Activated T-cell treated with anti-CD3 and anti-CD28 coated beads, Interleukin-2, amount 50 U/mL, for 4 hours (primary cell): ENCODE measurements at places on chromosomes 7 and 10.
A peak's percentile ranks its signal among the peaks of the same experiment; 100 is the strongest.

DNA sequence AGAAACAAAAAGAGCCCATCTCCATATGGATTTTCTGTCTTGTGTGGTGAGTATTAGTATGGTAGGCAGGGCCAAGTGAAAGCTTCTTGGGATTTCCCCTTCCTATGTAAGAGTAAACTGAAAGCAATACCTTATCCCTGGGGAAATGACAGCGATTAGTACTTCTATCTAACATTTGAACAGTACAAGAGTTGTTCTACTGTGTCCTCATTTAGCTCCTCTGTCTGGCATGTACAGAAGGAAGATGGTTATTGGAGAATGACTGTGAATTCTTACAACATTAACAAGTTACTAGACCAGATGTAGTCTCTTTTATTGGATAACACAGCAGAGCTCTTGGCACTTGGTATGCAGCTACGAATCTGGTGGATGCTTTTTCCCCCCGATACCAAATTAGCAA lies 17.9 kb upstream of the TRIL start:
- no peak for DNase-seq

DNA sequence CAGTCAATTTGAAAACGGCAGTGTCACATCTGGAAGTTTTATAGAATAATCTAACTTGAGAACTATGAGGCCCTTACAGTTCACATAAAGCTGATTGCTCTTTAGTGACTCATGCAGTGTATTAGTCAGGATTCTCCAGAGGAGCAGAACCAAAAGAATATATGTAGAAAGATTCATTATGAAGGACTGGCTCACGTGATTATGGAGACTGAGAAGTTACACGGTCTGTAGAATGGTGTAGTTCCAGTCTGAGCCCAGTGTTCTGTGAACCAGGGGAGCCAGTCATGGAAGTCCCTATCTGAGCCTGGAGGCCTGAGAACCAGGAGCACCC lies 21.5 kb downstream of the RBM33 start:
- no peak for DNase-seq

- no peak for DNase-seq
These were observed 36.7 kb downstream of the OSBPL3 start for GRCh38 chr7:24943096-24943948.

DNA sequence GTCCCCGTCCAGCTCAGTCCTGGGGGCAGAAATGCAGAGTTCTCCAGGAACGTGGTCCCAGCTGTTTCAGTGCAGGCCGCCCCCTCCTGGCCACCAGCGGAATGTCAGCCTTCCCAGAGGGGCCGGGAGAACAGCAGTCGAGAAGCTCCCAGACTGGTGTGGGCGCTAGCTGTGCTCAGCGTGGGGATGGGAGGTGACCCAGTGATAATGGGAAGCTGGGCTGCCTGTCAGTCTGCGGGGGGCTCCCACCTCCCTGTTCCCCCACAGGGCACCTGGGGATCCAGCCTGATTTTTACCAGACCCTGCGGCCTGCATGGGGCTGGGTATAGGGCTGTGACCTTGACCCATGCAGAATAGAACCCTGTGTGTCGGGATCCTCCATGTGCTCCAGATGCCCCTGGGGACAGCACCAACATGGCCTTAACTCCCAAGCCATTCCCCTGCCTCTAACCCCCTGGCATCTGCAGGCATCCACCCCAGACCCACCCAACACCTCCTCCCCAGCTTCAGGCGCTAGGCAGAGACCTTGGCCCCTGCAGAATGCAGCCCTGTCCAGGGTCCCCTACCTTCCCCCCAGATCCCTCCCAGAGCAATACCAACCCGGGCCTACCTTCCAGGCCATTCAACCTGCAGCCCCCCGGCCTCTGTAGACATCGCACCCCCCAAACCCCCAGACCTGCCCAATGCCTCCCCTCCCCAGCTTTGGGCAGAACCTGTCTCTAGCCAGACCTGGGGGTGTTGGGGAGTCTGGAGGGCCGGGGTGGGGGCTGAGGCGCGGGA lies 880 bp upstream of the ELN start:
- DNase-seq, result peak; percentile 60

DNA sequence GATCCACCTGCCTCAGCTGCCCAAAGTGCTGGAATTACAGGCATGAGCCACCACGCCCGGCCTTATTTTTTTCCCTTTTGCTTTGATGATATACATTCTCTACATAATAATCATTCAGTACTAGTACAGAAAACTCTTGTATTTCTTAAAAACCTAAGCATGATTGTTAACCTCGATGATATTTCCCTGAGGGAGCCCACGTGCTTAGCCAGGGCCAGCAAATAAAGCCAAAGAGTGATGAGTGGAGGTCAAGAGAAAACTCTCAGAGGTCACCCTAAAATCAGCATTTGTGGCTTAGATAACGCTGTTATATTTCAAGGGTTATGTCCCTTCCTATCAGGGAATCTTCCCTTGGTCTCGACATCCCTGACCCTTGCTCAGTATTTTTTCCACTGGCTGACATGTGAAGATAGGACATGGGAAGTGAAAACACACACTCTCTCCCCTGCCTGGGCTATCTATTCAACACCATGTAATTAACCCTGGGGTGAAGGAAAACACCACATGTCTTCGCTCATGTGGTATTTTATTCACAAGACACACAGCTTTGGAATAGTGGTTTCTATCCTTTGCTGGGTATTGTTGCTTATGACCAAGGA lies 12.6 kb downstream of the FAM200A start:
- no peak for DNase-seq

- no peak for DNase-seq
These were observed 2.5 kb downstream of the PSAP start for GRCh38 chr10:71848325-71849275.

DNA sequence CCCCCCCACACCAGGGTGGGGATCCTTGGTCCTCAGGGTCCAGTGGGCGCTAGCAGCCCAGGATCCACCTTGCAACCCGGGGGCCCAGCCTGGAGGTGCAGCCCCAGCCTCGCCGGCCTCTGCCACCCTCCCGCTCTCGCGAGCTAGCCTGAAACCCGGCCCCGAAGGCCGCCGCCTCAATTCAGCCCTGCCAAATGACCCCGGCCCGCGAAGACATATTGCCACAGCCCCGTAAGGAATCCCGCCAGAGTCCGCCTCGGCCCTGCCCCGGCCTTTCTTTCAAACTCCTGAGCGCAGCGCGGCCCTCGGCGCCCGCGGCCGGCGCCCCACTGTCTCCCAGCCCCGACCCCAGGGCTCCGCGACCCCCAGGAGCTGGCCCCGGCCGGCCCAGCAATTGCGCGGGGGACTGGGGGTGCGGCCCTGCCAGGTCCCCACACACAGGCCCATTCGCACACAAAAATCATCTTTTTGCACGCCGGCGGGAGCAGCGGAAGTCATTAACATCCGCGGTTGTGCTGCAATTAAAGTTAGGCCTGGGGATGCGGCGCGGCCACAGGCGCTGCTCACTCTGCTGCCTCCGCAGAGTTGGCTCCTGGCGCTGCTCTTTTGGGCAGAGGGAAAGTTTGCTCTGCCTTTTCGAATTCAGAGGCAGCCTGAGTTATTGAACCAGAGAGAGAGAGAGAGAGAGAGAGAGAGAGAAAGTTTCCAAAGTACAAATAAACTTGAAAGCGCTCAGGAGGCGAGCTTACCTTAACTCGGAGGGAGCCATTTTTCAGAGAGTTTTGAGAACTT lies 4.0 kb downstream of the HOXA5 start:
- DNase-seq, result no peak

- no peak for DNase-seq
These were observed 305.5 kb downstream of the DNAJB9 start for GRCh38 chr7:108875139-108875538.

DNA sequence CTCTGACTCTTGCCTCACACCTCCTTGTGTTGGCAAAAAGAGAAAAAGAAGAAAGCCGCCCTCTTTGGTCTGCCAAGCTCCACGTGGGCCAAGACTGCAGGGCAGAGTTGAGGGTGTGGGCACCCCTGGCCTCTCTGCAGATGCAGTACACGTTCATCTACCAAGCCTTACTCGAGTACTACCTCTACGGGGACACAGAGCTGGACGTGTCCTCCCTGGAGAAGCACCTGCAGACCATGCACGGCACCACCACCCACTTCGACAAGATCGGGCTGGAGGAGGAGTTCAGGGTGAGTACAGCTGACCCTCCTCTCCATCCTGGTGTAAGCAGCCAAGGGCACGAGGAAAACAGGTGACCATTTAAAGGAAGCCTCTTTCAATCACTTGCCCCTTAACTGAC lies 56.1 kb downstream of the MKI67 start:
- DNase-seq, result no peak

DNA sequence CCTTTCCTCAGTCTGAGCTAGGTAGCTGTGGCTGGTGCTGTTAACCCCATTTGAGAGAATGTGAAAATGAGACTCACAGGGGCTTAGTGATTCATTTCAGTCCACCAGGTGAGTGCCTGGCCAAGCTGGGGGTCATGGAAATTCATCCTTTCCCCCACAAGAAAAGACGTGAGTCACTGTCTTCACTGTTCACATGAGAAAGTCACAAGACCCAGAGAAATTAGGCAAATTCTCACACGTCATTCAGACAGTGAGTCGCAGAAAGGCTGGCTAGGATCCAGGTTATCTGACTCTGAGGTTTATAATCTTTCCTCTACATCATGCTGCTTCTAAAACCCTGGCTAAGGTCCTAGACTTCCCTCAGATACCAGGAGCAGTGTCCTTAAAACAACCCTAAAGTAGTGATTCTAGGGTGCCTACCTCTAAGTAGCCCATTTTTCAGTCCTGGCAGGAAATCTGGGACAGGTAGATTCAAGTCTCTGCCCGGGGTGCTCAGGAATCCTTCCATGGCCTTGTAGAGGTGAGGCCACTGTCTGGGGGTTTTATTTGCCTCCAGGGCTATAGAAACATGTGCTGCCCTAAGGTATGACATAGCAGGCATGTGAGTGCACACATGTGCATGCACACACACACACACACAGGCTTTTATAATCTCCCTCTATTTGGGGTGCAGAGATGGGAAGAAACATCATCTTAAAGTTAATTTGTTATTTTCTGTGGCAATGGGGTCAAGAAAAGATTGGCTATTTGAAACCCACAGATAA lies 427.9 kb upstream of the CELF2 start:
- DNase-seq, result no peak

DNA sequence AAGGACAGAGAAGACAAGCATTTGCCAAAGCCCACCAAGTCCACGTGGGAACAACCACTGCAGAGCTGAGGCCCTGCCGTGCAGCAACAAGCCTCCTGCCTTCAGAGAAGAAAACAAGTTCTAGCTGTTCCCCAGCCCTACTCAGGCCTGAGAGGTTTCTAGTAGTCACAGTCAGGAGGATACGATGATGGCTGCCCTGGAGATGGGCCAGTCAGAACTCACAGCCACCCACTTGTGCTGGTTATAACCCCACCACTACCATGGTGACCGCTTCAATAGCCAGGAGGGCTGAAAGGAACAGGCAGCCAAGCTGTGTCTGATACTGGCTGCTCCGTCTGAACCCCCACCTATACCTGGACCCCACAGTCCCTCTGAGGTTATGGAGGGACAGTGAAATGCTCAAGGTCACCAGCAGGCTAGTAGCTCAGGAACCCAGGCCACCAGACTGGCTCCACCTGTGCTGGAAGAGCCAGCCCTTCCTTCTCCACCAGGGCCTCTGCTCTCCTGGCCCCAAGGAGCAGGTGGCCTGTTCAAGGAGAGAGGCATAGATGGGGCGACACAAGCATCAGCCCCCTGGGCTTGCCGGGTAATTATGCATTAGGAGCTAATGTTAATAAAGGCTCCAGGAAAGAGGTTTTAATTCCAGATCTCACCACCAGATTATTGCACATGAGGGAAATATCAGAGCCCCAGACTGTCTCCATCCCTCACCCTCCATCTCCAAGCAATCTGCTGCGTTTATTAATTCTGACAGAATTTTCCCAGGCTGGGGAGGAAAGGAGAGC lies 125.8 kb upstream of the PCBD1 start:
- no peak for DNase-seq

GRCh38 chr10:24944512-24945255 lies 7.7 kb downstream of the PRTFDC1 start:
- no peak for DNase-seq

- no peak for DNase-seq
These were observed 100.4 kb upstream of the DNAJC1 start for GRCh38 chr10:22103701-22104470.

GRCh38 chr7:84191842-84192241 lies 2.7 kb downstream of the SEMA3A start:
- no peak for DNase-seq

DNA sequence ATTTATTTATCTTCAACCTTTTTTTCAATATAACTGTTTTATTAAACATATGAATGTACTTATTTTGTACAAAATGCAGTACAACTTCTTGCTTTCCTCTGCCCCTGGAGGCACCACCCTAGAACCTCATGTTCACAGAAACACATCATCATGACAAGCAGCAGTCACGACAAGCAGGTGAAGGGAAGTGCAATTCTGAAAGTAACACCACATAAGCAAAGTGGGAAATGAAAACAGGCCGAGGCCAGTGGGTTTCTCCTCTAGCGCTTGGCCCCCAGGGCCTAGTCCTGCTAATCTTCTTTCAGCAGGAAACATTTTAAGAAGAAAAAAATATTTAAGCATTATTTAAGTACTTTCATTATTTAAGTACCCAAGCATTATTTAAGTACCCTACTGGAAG lies 598.1 kb downstream of the SH2D4B start:
- DNase-seq, result no peak

DNA sequence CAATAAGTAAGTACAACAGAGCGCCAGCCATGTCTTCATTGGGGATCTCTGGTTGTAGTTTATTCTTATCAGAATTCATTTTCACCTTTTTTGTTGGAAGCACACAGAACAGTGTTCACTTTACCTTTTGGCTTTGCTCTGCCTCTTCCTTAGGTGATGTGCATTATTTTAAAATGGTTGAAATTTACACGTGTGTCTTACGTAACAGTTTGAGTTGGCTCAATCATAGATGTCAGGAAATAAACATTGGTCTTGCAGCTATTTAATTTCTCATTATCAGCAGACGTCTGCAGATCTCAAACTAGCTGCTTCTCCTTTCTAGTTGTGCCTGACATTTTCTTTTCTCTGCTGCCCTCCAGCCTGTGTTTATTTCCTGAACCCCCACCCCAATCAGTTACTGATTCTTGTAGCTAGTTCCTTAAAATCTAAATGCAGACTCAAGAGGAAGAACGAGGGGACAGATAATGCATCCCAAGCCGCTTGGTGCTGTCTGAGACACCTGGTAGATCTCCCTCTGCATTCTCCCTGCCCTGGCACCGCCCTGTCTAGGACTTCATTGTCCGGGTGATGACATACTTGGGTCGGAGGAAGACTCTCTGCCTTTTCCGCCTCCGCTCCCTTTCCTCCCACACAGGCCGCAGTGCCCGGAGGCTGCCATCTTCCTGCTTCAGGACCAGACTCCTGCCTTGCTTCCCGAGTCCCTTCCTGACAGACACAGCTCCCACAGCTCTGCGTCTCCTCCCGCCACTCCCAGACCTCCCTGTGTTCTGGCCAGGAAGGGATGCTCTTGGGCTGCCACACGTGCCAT lies 108.2 kb downstream of the ANKRD61 start:
- DNase-seq, result no peak

GRCh38 chr10:112338957-112339356 lies 35.0 kb upstream of the ACSL5 start:
- DNase-seq, result no peak

- DNase-seq, result no peak
These were observed 785 bp downstream of the DNTT start for GRCh38 chr10:96305019-96305418.

DNA sequence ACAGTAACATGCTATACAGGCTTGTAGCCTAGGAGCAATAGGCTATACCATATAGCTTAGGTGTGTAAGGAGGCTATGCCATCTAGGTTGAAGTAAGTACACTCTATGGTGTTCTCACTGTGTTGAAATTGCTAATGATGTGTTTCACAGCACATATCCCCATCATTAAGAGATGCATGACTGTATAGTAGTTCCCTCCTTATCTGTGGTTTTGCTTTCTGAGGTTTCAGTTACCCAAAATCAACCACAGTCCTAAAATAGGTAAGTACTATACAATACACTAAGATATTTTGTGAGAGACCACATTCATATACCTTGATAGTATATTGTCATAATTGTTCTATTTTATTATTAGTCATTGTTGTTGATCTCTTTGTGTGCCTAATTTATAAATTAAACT lies 12.7 kb downstream of the FZD1 start:
- no peak for DNase-seq
